Thoracic aorta (tissue), 2 donors: ENCODE measurements at places on chromosomes 7 and 10. TPM values are rescaled to one million over a fixed set of nuclear protein-coding genes. Genes with fewer than 3 reads are reported as not detected.

Gene MBLAC1
- total RNA-seq = not detected

Gene TRIM50
- 1.5 TPM for total RNA-seq

Gene ASZ1
- not detected for total RNA-seq

Gene CAMK1D
- total RNA-seq = 11.2 TPM

Gene SEMA3C
- total RNA-seq = 89.2 TPM

Gene PLPP4
- not detected for total RNA-seq

Gene ABCC2
- total RNA-seq = 0.71 TPM

Gene NEUROD6
- total RNA-seq = not detected

Gene CELF2
- total RNA-seq = 69.0 TPM

Gene OR2A12
- total RNA-seq = not detected

Gene SFMBT2
- 8.5 TPM for total RNA-seq

DNA sequence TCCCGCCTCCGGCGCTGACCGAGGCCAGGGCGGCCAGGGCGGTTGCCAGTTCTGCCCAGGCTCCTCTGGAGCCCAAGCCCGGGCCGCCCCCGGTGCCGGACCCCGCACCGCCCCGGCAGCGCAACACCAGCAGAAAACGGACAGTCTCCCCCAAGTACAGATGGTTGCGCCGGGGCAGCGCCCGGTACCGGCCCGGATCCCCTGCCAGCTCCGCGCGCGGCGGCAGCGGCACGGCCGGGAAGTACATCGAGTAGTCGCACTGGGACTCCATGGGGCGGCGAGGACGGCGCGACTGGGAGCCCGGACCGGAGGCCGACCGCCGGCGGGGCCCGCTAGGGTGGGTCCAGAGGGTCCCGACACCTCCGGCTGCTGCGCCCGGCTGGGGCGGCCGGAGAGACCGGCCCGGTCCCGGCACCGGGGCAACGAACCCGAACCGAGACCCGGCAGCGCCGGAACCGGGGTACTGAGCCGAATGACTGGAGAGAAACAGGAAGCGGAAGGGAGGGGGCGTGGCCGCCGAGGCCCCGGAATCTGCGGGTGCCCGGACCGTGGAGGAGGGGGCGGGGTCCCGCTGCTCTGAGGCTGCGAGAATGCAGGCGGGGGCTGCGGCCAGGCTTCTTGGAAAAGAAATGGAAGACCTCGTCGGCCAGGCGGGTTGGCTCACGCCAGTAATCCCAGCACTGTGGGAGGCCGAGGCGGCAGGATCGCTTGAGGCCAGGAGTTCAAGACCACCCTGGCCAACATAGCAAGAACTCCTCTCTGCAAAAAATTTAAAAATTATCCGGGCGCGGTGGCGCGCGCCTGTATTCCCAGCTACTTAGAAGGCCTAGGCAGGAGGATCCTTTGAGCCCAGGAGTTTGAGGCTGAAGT lies at the start of gene TRAPPC14:
Gene TRAPPC14, minus strand, starts transcription at position 495 of the 870 bp plus-strand sequence. Its CDS starts 224 bp downstream, at position 271.
- no peak for DNase-seq

- no peak for DNase-seq
Observed at GRCh38 chr7:139708541-139708940, 69.3 kb downstream of the HIPK2 start.

- DNase-seq = no peak
Observed at GRCh38 chr7:80552031-80552694, 40.3 kb upstream of the GNAT3 start.

DNA sequence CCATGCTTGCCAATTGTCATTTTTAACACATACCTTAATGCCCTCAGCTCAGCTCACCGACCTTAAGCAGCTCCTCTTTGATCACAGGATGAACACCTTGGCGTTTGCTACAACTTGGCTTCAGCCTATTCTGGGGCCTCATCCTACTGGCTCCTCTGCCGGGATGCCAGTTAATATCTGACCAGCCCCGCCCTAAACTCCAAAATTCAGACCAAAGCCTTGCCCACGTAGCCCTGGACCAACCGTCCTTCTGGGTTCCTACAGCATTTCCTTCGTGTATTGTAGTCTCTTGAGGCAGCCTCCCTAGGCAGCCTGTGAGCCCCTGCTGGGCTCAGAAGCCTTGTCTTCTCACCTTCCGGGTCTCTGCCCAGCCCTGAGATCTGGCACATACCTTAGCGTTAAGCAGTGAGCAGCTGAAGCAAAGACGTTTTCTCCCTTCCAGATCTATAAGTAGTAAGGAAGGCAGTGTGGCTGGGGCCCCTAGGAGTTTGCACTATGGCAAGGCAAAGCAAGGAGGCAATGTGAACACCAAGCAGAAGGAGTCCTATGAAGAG lies 836 bp downstream of the ENO4 start:
- no peak for DNase-seq

DNA sequence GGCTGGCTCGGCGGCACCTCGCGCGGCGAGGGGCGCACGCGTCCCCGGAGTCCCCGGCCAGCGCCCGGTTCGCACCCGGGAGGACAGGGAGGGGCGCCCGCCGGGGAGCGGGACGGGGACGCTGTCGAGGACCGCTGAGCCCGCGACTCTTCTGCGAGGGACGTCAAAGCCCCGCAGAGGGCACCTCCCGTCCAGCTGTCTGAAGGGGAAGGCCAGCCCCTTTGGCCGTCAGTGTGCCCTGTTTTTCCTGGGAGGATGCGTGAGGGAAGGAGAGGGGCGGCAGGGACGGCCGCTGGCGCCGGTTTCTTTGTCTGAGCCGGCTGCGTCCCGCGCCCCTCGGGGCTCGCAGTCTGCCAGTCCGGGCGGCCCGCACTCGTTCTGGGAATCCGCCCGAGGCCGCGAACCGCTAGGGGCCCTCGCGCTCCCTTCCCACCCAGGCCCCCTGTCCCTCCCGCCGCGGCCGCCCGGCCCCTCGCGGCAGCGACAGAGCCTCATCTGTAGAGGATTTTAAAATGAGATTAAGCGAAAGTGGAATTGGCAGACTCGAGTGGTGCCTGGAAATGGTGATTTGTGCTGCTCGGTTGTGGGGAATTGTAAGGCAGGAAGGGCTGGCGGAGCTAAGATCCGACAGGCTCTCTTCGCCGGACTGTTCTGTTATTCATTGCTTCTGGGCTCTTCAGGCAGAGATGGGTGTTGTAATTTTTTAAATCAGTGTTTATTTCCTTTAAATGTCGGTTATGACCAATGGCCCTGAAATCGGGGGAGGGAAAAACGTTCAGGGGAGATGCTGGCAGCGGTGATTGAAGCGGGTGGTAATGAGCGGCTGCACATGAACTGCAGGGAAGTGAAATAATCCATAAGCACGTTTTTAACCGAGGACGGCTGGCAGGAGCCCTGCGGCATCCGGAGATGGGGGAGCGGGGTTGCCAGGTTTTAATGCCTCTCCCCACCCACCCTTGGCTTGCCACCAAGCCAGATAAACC lies 618 bp upstream of the RELN start:
- DNase-seq = no peak

DNA sequence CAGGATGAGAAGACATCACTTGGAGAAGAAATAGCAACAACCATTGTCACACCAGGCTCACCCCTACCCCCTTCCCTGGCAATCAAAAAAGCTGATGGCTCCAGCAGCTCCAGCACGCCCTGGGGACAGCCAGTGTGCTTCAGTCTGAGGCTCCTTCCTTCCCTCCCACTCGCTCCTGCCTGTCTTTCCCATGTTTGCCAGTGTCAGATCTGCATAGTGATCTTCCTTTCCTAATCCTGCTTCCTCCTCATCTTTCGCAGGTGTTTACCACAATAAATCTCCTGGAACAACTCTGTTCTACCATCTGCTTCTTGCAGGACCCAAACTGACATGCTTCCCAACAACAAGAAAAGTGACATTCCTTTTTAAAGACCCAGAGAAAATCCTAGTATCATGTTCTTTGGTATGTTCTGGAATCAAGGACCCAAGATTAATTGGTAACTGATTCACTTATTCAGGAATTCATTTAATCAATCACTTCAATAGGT lies 57.1 kb downstream of the STEAP1B start:
- no peak for DNase-seq

DNA sequence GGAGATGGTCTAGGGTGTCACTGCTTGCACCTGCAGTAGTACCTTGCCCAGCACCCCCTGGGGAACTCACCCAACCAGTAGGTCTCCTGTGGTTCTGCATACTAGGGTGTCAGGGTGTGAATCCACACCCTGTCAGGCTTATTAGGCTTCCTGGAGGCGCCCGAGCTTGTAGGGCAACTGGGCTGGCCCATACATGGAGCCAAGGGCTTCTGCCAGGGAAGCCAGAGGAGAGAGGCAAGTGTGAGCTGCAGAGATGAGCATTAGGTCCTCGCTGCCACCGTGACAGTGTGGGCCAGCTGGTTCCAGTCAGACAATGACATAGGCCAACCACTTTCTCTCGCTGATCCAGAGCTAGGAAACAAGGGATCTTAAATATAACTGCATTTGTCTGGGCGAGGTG lies 11.2 kb downstream of the MXI1 start:
- no peak for DNase-seq

DNA sequence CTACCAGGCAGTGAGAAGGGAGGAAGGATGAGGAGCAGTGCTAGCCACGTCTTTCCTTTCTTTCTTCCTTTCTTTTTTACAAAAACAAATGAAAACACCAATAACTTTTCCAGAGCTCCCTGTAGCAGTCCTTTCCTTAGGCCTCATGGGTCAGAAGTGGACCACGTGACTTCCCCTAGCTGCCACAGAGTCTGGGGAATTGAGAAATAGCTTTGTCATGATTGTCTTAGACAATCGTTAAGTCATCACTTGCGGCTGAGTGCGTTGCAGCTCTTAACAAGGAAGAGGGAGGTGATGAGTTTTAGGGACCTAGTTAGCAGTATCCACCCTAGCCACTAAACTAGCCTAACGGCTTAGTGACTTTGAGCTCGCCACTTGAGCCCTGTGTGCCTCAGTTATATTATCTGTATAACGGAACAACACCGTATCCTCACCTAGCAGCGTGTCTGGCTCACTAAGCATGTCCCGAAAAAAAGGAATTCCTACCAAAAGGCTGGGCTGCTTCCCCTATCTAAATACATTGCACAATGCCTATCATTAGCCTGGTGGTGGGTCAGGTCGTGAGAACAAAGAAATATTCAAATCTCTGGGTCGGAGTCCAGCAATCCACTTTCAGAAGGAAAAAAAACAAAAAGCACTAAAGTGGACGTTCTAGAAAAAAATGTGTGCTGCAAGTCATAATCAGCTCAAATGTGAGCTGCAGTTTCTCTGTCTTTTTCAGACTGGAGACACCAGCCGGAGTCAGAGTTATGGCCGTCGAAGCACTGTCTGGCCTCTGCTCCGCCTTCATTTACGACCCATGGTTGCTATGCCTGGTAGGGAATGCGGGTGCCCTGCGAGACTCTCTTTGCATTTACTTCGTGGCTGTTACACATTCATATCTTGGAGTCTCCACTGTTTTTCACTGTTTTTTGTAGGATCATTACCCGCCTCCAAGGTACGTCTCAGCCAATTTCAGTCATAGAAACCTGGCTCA lies 338.5 kb upstream of the FOXK1 start:
- DNase-seq = no peak

DNA sequence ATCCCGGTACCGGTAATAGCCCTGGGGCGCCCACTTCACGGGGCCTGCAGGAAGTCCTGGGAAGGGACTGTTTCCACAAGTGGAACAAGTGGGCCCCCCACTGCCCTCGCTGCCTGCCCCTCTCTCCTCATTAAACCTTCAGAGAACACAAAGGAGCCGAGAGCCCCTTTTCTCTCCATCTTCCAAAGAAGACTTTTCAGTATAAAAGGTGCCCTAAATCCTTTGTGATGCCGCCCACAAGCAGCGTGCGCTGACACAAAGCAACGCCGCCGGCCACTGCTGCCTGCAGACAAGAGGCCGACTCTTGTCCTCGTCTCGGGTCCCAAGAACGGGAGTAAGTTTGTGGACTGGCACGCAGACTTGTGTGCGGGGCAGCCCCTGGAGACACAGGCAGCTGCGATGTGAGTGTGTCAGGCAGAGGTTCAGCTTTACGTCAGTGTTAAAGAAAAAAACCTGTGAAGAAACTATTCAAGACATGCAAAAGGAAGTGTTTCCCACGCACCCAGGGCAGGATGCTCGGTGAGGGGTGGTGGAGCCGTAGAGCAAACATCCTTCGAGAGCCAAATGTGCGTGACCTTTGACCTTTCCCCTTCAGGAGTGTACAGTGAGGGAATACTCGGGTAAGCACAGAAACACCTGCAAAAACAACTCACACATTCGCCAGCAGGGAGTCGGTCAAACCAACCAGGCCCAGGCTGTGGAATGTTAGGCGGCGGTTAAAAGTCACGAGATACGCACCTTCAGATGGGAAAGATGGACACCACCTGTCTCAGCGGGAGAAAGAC lies 118.2 kb downstream of the VIPR2 start:
- no peak for DNase-seq

DNA sequence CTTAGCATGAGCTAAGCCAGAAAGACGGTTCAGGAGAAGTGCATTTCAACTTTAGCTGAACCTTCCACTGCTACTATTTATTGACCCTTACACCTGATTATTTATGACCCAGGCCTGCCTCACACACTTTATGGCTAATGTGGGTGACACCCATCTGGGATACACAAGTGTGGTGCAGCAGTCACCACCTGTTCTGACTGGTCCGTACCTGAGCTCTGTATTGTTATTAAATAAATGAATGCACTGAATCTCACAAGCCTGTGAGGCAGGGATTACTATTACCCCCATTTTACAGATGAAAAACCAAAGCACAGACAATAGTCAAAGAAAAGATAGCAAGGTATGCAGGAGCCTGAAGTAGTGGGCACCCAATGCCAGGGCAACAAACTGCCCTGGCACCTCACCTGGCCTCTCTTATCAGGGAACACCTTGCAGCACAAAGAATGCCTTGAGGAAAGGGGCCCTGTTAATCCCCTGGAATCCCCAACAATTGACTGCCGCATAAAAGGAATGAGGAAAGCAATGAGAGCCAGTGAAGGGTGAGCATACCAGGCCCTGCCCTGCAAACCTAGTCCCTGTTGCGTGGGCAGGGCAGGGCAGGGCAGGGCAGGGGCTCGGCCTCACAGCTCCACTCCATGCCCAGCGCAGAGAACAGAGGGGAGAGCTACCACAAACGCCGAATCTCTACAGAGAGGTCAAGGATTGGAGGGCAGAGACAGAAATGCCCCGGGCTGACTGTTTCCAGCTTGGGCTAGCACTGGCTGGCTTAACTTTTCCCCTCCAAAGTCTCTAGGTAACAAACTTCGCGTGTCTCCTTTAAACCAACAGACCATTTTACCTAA lies 1.3 kb downstream of the ANXA11 start:
- DNase-seq = no peak

- no peak for DNase-seq
Observed at GRCh38 chr10:29619241-29619669, 15.5 kb downstream of the SVIL start.

DNA sequence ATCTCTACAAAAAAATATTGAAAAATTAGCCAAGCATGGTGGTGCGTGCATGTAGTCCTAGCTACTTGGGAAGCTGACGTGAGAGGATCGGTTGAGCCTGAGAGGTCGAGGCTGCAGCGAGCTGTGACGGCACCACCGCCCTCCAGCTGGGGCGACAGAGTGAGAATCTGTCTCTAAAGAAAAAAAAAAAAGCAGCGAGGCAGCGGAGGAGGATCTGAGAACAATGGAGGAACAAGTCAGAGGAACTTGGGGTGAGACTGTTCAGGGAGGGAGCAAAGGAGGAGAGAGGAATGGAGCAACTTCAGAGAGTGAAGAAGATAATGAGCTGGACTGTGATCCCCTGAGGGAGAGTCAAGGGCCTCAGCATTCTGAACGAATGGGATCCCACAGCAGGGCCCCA lies 85.4 kb downstream of the MKX start:
- no peak for DNase-seq
